ENCODE measurements at places on chromosomes 3 and 15.

GRCh38 chr15:99305761-99306505 is 54.7 kb downstream of the LRRC28 start:
- DNase-seq: peak; percentile 59

DNA sequence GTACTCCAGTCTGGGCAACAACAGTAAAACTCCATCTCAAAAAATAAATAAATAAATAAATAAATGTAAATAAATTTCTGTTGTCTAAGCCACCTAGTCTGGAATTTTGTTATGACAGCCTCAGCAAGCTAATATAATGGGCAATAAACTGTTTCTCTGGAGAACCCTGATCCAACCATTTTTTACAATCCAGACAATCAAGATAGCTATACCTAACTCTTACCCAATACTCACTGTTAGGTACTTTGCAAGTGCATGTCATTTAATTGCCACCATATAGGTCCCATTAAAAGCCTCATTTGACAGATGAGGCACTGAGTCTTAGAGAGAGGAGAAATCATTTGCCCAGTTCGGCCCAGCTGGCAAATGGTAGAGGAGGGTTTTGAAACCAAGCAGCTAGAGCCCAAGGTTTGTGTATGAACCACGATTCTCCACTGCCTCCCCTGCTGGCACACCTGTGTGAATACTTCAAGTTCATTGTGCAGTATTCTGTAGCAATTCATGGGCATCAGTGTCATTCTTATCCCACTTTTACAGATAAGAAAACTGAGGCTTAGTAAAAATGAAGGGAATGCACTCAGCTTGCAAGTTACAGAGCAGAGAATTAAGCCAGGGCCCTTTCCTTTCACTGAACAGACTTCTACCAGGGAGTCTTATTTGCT is 107.0 kb upstream of the UBE2E1 start:
- DNase-seq: no peak

- peak; percentile 68 for DNase-seq
Measured at GRCh38 chr3:183822631-183823030, 2.7 kb downstream of the MAP6D1 start.

DNA sequence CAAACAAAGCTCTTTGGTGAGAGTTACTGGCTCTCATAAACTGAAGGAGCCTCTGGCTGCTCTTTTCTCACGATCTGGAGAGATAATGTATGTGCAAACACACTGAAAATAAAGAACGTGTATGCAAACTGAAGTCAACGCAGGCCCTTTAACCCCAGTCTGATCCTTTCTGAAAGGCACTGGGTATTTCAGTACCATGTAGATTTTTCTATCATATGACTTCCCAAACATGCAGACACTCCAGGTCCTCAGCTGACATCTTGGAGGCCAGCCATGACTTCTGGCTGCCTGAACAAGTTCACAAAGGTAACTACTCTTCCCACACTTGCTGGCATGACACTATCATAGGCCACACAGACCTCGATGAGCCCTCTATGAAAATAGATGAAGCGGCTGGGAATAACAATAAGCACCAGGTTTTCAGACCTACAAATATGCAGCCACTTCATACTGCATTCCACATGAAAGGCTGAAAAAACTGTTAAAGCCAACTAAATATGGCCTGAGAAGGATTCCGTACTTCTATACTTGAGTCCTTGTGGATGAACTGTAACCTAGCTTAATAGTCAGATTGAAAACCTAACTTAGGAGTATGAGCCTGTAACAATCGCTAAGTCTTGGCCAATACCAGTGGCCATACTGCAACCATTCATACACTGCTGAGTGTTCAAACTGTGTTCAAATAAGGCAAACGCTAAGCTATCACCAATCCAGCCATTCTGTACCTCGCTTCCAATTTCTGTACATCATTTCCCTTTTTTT is 121.3 kb downstream of the THRB start:
- no peak for DNase-seq

DNA sequence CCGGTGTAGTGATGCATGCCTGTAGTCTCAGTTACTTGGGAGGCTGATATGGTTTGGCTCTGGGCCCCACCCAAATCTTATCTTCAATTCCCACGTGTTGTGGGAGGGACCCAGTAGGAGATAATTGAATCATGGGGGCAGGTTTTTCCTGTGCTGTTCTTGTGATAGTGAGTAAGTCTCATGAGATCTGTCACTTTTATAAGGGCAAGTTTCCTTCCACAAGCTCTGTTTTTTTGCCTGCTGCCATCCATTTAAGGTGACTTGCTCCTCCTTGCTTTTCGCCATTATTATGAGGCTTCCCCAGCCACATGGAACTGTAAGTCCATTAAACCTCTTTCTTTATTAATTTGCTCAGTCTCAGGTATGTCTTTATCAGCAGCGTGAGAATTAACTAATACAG is 566.7 kb upstream of the NECTIN3 start:
- no peak for DNase-seq

DNA sequence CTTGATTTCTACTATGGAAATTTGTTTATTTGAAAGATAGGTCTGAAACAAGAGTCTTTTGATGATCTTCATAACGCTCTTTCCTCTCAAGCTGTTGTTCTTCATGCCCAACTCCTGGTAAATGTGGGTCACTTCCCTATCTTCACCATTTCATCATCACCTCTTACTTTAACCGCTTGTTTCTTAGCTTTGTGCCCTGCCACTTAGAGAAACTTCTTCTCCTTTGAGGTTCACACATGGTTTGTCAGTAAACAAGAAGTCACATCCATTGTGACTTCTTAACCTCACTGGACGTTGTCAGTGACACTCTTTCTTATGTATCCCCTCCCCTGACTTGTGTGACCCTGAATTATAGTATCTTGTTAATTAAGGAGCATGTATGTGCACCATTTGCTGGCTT is 16.9 kb upstream of the P2RY13 start:
- no peak for DNase-seq

DNA sequence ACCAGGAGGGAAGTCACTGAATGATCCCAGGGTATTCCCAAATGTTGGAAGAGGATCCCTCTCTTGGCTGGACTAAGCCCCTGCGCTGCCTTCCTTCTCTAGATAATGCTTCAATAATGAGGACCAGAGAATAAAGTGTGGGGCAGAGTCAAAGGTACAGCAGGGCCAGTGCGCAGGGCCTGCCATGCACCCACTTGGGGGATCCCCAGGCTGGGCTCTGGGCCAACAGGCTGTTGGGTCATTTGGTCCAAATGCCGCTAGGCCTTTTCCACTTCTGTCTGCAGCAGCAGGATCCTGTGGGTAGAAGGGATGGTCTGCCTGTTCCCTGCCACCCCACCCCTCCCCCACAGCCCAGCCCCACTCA is 5.7 kb upstream of the CLK3 start:
- no peak for DNase-seq

GRCh38 chr15:91921188-91921842 is 67.8 kb downstream of the SLCO3A1 start:
- DNase-seq: no peak

- DNase-seq: peak; percentile 32
Measured at GRCh38 chr3:128431803-128432300, 34.8 kb downstream of the DNAJB8 start.

- no peak for DNase-seq
Measured at GRCh38 chr3:25573386-25574171, 91.1 kb downstream of the TOP2B start.

DNA sequence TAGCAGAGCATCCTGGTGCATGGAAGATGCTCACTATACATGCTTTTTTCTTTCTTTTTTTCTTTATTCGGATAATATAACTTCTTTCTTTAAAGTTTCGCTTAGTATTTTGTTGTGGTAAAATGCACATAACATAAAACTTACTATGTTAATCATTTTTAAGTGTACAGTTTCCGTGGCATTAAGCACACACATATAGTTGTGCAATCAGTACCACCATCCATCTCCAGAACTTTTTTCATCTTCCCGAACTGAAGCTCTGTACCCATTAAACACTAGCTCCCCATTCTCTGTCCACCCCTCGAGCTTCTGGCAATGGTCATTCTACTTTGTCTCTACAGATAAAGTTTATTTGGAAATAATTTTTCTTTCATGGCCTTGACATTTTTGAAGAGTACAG is 1.0 kb upstream of the JAGN1 start:
- DNase-seq: no peak

DNA sequence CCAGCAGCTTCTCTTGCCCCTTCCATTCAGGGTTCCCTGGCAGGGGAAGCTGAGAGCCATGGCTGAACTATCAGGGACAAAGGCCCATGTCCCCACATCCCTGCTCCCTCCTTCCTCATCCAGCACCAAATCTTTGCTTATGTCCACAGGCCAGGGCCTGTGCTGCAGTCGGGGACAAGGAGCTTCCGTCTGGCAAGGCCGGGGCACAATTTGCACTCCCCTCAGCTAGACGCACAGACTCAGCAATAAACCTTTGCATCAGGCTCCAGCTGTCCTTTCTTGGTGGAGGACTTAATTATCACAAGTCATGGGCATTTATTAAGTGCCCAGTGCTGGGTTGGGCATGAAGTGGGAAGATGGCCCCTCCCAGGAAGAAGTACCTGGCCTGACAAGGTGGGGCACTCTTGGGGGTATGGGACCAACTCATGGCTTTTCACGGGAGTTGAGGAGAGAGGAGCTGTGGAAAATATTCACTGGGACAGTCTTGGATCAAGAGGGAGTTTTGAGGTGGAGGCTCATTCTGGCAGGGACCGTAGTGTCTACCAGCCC is 4.9 kb downstream of the GNAT1 start:
- DNase-seq: no peak

GRCh38 chr15:31268108-31268501 is 58.5 kb upstream of the KLF13 start:
- no peak for DNase-seq

DNA sequence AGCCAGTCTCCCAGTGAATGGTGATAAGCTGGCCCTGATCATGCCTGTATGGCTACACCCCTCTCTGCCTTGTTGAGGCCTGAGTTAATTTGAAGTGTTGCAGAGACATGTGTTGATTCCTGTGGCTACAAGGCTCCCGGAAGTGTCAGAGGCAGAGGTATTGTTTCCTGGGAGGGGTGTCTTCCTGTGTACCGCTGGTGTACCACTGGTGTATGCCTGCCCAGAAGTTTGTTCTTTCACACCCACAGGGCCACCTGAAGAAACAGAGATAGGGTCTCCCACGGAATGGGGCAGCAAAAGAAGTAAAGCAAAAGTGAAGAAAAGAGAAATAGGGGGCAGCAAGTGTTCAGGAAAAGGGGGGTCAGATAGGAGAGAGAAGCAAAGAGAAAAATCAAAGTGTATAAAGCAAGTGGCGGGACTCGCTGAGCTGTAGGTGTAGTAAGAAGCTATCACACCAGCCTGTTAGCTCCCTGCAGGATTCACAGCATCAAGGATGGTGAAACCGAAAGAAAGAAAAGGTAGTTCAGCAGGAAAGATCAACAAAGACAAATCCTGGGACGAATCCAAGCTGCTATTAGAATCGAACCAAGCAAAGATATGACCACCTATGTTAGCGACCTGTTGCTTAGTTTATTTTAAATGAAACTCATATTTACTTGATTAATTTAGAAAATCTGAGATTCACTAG is 36.6 kb upstream of the CD47 start:
- no peak for DNase-seq

DNA sequence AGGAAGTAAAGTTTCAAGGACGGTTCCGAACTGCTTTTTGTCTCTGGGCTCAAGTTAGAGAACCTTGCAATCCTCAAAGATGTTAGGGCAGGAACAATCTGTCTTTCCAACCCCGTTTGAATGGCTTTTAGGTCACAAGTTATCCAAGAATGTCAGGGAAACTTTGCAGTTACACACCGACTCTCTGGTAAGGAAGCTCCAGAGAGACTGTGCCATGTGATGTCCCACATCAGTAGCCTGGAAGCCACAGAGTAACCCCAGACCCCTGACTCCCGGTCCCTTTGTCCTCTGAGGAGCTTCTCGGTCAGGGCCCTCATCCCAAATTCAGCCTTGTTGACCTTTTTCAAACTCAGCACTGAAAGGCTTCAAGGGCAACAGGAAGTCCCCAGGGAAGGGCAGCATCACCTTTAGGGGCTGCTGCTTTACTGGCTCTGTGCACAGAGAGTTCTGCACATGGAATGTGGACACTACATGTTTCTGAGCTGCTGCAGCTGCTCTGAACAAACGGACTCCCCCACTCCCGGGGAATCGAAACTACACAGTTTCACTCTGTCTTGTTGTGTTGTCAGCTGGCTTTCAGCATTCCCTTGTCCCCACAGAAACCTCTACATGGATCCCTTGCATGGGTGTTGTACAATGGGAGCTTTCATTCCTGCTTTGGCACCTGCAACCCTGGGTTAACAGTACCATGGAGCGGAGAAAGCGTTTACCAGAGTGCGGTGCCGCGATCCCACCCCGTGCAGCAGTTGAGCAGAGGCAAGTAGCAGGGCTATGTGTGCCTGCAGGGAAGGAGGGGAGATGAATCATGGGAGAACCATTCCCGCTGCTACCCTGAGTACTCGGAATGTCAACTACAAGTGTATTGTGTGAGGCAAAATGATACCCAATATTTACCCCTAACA is 408.2 kb upstream of the THBS1 start:
- DNase-seq: no peak

DNA sequence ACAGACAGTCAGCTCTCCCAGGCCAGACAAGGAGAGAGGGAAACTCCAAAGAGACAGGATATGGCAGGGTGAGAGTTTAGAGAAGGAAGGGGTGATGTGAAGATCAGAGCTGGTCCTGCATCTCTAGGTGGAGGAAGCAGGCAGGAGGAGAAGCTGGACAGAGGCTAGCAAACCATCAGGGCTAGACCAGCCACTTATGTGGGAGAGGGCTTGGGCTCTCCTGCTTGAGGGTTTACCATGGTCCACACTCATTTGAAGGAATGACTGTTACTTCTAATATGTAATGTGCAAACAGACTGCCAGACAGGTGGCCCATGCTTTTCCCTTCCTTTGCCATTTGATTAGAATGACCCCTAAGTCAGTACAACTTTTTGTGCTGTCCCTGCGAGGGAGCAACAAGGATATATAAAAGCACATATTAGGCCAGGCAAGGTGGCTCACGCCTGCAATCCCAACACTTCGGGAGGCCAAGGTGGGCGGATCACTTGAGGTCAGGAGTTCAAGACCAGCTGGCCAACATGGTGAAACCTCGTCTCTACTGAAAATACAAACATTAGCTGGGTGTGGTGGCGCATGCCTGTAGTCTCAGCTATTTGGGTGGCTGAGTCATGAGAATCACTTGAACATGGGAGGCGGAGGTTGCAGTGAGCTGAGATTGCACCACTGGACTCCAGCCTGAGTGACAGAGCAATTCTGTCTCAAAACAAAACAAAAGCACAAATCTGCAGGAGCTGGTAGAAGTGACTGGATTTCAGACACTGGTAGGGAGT is 41.0 kb upstream of the MANF start:
- no peak for DNase-seq

GRCh38 chr3:187889601-187890404 is 144.5 kb upstream of the BCL6 start:
- DNase-seq: no peak

DNA sequence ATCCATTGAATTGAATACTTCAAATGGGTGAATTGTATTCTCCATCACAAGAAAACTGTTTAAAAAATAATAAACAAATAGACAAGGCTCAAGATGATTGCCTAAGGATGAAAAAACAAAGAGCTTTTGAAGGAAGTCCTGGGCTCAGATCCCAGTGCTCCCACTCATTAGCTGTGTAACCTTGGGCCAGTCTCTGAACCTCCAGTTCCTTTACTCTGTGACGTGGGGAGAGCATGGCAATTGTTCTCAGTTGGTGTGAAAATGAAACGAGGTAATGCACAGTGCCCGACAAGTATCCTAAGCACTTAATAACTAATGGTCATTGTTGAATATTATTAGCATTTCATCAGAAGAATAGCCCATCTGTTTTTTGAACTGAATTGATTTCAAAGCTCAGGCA is 40.7 kb downstream of the TNIK start:
- no peak for DNase-seq

Data from GM23338 (cell line).